GM03348 (cell line): ENCODE measurements at places on chromosomes 7 and 10.
A peak's percentile ranks its signal among the peaks of the same experiment; 100 is the strongest.

DNA sequence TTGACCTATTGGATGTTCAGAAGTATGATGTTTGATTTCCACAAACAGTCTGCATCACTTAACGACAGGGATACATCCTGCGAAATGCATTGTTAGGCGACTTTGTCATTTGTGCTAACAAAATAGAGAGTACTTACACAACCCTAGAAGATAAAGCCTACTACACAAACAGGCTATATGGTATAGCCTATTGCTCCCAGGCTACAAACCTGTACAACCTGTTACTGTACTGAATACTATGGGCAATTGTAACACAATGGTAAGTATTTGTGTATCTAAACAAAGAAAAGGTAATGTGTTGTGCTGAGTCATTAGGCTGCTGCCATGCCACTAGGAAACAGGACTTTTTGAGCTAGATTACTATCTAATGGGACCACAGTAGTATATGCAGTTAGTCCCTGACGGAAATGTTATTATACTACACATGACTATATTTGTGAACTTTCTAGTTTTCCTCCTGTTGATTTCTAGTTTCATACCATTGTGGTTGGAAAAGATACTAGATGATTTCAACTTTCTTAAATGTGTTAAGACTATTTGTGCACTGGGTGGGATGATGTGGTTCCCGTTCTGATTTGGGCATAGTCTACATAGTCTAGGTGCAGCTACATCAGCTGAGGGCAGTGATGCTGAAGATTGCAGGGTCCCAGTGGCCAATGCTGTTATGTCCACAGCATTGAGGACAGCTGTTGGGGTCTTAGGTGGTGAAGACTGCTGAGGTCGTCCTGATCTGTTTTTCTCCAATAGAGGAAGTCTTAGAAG lies 161.7 kb downstream of the HTR7 start:
- DNase-seq: no peak

- no peak for DNase-seq
Measured at GRCh38 chr7:30699706-30700495, 17.6 kb upstream of the CRHR2 start.

GRCh38 chr10:119768455-119769094 lies 42.7 kb downstream of the INPP5F start:
- DNase-seq: no peak

DNA sequence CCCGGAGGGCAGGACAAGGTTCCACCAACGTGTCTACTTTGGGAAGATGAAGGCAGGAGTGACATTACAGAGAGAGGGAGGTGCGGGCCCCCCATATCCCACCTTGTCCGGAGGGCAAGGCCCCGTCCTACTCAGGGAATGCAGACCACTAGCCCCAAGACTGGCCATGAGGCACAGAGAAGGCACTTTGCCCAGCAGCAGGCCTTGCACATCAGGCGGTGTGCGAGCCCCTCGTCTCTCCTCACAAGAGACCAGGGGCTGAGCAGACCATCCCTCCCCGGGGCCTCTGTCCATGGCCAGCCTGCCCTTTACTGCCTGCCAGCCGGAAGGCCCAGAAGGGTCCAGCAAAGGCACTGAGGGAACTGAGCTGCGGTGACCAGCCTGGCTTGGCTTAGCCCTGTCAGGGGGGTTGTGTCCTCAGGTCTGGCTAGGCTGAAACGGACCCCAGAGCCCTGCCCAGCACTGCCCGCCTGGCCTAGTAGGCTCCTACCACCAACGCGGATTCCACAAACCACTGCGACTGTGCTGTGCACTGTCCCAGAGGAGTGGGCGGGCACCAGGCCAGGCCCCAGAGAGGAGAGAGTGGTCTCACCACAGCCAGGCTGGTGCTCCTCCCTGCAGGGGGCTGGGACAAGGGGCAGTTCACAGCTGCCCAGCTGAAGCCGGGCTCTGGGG lies 16.7 kb downstream of the CAMK2B start:
- peak; percentile 10 for DNase-seq

DNA sequence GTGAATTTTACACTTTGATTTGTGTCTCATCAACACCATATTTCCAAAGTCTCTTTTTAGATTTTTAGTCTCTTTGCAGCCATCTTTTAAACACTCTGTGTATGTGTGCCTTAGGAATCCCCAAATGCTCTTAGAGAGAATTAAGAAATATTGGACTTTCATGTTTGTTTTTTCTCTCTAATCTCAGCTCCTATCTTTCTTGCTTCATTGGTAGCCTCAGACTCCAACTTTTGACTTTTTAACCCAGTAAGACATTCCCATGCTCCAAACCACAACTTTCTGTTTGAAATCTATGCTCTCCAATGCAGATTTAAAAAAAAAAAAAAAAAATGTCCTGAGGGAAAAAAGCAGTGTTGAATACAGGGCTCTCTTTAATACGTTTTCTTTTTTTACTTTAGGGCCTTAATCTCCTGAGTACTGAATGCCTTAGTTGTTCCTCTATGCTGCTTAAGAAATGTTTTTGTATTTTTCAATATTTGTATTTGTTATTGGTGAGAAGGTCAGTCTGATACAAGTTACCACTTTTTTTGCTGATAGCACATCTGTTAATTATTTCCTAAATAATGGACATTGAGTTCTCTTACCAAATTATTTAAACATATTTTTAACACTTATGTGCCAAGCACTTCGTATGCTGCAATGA lies 489.9 kb downstream of the NXPH1 start:
- DNase-seq: no peak

GRCh38 chr10:43287056-43288007 lies 20.5 kb upstream of the RASGEF1A start:
- DNase-seq: no peak

DNA sequence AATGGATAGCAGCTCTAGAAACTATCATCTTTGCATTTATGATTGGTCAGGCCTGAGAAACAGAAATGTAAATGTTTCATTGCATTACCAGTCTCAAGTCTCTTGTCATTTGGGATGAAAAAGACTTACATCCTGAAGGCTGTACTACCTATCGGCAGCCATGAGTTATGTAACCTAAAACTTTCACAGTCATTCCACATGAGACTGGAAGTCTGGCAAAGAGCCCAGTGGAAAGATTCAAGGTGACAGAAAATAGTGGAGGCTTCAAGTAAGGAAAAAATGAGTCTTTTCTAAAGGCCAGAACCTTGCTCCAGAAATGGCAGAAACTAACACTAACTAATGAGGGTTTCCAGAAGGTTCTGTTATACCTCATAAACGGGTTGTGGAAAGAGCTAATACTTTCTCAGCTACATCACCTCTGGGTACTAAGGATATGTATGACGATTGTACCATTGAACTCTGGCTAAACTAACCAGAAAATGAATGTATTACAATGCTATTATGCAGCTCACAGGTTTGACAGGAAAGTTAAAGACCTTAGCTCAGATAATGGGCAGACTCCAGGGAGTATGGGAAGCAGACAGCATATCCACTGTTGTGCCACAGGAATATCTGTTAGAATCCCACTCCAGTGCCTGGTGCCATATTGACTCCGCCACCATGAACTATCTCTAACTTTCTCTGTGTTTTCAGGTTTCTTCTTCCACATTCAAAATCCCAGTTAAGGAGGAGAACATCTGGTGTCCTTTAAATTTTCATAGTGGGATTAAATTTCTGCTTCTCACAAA lies 41.7 kb upstream of the DYNC1I1 start:
- no peak for DNase-seq

GRCh38 chr7:128398841-128399135 lies 11.0 kb downstream of the IMPDH1 start:
- DNase-seq: no peak

DNA sequence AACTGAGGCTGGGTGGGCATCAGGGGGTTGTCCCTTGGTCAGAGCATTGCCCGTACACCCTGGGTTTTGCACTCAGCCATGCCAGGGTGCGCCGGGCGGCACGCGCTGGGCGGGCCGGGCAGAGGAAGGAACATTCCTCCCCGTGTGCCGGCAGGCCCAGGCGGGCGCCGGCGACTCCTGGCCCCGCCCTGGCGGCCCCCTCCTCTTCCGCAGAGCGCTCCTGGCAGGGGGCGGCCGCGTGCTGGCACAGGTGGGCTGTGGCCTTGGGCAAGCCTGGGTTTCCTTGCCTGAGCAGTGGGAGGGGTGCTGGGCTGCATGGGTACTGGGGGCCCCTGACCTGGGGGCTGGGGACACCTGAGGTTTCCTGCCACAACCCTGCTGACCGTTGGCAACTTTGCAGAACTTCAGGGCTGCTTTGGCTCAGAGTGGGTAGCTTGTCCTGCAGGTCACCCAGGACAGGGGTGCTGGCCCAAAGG lies 3.9 kb downstream of the LFNG start:
- DNase-seq: no peak

GRCh38 chr7:129225931-129226572 lies 1.2 kb downstream of the AHCYL2 start:
- no peak for DNase-seq

DNA sequence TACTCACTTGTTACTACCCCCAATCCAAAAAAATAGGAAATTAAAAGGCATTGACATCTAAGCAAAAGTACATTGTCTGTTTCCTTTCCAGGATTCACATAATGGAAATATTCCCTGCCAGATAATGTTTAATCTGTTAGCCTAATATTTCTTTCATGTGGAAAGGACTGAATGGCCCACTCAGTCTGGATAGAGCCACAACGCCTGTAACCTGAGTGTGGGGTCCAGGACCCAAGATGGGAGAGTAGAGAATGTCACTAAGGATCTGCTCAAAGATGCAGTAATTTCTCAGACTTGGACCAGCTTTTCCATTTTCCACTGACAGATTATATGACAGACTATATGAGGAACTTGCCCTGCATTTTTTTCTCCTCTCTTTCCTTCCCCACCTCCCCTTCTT lies 1088.9 kb downstream of the KCNMA1 start:
- no peak for DNase-seq

- DNase-seq: no peak
Measured at GRCh38 chr10:110883924-110884323, 12.2 kb downstream of the PDCD4 start.

DNA sequence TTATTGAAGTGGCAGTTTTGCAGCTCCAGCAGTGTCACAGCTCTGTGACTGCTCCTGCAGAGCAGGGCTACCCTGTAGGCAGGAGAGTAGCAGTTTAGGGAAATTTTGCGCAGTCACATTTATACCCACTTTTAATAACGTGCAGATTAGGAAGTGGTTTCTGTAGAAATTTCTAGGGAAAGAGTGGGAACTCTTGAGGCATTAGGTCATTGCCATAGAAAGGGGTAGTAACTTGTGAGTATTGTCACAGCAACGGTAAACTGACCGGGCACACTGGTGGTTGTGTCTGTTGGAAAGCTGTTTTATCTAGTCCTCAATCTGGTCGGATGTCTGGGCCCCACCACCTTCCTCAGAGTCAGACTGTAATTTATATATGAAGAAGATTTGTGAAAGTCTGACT lies 51.9 kb downstream of the CDC14C start:
- DNase-seq: no peak

DNA sequence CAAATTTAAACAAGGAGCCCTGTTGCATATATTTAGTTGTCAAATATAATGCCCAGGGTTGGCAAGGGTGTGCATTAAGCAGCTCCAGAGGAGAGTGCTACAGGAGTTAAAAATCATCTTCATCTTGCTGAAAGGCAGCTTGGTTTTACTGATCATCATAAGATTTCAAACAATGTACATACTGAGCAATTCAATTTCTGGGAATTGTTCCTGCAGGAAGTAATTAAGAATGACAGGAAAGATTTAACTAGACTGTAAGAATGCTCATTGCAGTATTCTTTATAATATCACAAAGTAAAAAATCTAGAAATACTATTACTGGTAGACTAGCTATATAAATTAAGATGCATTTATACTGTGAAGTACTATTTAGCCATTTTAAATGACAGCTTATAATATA lies 153.6 kb downstream of the DYNC1I1 start:
- DNase-seq: no peak

DNA sequence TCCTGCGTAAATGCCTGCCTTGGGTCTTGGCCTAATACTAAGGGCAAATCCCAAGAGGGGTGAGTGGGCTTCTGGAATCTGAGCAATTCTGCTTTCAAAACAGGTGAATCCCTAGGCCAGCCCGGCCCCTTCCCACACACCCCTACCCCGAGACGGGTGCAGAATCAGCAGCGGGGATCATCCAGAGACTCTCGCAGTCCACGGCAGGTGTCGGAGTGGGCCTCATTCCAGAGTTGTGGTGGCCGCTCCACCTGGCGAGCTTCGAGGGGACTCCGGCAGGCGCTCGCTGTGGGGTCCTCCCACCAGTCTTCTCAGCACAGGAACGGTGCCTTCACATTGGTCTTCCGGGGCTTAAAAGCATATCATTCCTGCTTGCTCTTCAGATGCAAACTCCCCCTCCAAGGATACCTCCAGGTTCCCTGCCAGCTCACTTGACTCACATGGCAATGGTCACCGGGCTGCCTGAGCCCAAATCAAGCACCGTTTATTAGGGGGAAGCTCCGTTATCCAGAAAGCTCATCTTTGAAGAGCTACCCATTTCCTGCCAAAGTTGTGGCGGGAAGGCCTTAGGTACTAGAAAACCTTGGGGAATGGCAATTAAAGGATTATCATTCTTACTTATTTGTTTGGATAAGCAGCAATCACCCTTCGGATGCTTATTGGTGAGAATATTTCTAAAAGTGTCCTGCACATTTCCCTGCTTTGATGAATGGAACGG lies 67.6 kb downstream of the PRKAG2 start:
- no peak for DNase-seq

GRCh38 chr7:99741441-99741795 lies 6.4 kb upstream of the CYP3A7 start:
- DNase-seq: no peak

DNA sequence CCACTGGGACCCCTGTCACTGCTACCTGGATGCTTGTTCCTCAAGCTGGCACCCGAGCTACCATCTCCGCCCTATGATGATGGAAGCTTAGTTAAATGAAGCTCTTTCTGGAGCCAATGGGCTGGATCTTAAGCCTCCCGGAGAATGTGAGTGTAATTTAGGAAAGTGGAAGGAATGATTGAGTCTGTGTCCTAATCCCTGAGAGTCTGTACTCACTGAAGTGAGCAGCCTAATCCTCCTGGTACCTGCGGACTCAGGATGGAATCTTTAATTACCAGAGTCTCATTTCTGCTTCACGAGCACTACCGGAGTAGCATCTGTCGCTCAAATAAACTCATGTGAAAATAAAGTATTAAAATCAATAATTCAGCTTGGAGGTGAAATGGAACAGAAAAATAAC lies 255.5 kb downstream of the WDR37 start:
- no peak for DNase-seq

- DNase-seq: no peak
Measured at GRCh38 chr10:78963074-78964034, 105.4 kb upstream of the ZMIZ1 start.

- no peak for DNase-seq
Measured at GRCh38 chr7:132169730-132170129, 406.5 kb downstream of the PLXNA4 start.

- DNase-seq: no peak
Measured at GRCh38 chr7:420142-421093, 99.2 kb downstream of the PDGFA start.

GRCh38 chr7:70408477-70408876 lies 723.5 kb upstream of the GALNT17 start:
- DNase-seq: no peak

- DNase-seq: no peak
Measured at GRCh38 chr10:35388197-35388596, 51.9 kb downstream of the CCNY start.
